CD4-positive, alpha-beta T cell (primary cell): ENCODE measurements at places on chromosomes 11 and 22. TPM values are rescaled to one million over a fixed set of nuclear protein-coding genes. Genes with fewer than 3 reads are reported as not detected.

GRCh38 chr11:17135916-17136683 lies 58.6 kb upstream of the RPS13 start:
- H3K27me3 ChIP-seq, result no peaks in the 10 kb centered on the region
- no peak for DNase-seq
- no peak overlapping the region for H3K27ac ChIP-seq
- H3K36me3 ChIP-seq, result peaks cover 28% of the 10 kb centered on the region
- H3K4me1 ChIP-seq, result no peaks in the 10 kb centered on the region

H19 gene
- not detected for total RNA-seq

DNA sequence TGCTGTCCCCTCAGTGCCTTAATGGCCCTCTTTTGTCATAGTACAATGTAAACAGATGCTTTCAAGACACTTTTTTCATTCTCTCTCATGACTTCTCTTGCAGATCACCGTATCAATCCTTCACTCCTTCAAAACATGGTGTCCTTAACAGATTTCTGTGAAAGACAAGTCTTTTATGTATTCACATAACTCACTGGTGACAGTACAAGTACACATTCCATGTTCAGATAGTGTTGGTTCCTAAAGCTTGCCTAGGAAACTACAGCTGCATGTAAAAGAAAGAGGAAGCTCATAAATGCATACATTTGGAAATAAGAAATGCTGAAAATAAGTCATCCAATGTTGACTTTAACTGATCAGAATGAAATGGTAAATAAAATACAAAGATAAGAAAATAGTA lies 5.0 kb upstream of the OR52E6 start:
- DNase-seq, result no peak
- no peaks in the 10 kb centered on the region for H3K27me3 ChIP-seq
- no peaks in the 10 kb centered on the region for H3K4me1 ChIP-seq
- H3K36me3 ChIP-seq, result no peaks in the 10 kb centered on the region
- H3K4me3 ChIP-seq, result no peak overlapping the region

- no peak for DNase-seq
- no peak overlapping the region for H3K4me3 ChIP-seq
- H3K4me1 ChIP-seq, result peaks cover 4% of the 10 kb centered on the region
- no peak overlapping the region for H3K27ac ChIP-seq
These were observed 38.5 kb downstream of the PAMR1 start for GRCh38 chr11:35486934-35487333.

- no peak for DNase-seq
- no peaks in the 10 kb centered on the region for H3K27me3 ChIP-seq
- no peaks in the 10 kb centered on the region for H3K4me1 ChIP-seq
- H3K36me3 ChIP-seq, result no peaks in the 10 kb centered on the region
These were observed 7.4 kb downstream of the B4GALNT4 start for GRCh38 chr11:376531-377173.

GRAMD1B gene
- total RNA-seq, result 16.1 TPM

MPZL2 gene
- 0.95 TPM for total RNA-seq

- no peaks in the 10 kb centered on the region for H3K36me3 ChIP-seq
- no peak within 1 kb of the TSS for H3K4me3 ChIP-seq
- H3K27ac ChIP-seq, result no peak within 1 kb of the TSS
- peaks cover 7% of the 10 kb centered on the region for H3K27me3 ChIP-seq
- no peak for DNase-seq
- H3K4me1 ChIP-seq, result no peaks in the 10 kb centered on the region
These were observed at the start of gene OR10V1 for GRCh38 chr11:59713745-59714144. Gene OR10V1 (minus strand): TSS chr11:59713845. CDS start chr11:59713845, 0 bp downstream.

DNA sequence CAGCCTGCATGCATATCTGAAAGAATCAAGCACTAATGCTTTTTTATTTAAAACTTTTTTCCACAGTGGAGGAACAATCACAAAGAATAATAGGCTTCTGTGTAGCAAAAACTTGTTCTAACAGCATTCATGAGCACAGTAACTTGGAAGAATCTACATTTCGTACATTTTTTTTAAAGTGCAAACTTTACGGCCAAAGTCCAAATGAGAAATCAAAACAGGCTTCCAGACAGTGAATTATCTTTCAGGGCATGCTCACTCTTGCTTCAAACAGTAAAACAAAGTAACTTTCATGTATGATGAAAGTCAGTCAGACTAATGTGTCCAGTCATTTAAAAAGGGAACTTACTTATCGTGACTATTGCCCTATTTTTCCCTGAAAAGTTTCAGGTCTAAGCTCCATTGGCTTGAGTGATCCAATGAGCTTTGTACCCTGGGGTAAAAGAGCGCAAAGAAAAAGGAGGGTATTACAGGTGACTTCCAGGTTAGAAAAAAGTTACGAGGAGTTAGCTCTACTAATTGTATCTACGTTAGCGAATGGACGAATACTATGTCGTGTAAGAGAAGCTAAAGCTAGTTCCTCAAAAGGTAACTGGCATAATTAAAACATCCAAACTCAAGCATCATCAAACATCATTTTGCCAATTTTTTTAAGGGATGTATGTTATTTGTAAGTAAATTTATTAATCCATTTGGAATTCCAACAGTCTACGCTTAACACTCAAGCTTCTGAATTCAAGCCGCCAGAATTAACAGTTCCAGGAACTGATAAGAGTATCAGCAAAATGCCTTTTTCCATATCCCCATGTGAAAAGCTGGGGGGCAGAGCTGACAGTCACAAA lies 1.7 kb downstream of the PICALM start:
- peak overlapping the region; percentile 80 for H3K4me3 ChIP-seq
- no peak for DNase-seq
- peak overlapping the region; percentile 75 for H3K27ac ChIP-seq
- no peaks in the 10 kb centered on the region for H3K27me3 ChIP-seq

DNA sequence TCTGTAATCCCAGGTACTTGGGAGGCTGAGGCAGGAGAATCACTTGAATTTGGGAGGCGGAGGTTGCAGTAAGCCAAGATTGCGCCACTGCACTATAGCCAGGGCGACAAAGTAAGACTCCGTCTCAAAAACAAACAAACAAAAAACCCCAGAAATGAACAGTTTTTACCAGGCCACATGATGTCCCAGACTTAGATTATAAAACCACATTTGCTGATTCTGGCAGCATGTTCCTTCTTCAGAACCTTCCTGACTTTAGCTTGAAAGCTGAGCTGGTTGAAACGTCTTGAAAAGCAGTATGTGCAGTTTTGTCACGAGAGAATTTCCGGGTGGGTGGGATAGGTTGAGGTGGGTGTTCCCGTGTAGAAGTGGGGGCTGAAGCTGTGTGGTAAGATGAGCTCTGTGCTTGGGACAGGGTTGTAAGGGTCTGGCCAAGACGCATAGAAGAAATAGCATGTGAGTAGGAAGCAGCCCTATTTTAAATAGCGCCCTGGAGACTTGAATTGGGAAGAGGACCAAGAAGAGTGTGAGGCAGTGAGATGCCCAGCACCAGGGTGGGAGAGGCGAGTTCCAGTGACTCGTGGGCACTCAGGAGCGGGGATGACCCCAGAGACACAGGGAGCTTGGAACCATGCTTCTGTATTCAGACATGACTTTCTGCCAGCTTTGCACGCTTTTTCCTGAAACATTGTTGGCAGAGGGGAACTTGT lies 7.6 kb downstream of the AP2A2 start:
- H3K27ac ChIP-seq, result no peak overlapping the region
- peaks cover 7% of the 10 kb centered on the region for H3K36me3 ChIP-seq
- H3K27me3 ChIP-seq, result no peaks in the 10 kb centered on the region
- H3K4me1 ChIP-seq, result peaks cover 63% of the 10 kb centered on the region
- no peak for DNase-seq
